IPS DF 19.7 (cell line): ENCODE measurements at places on chromosomes 3 and 15.

DNA sequence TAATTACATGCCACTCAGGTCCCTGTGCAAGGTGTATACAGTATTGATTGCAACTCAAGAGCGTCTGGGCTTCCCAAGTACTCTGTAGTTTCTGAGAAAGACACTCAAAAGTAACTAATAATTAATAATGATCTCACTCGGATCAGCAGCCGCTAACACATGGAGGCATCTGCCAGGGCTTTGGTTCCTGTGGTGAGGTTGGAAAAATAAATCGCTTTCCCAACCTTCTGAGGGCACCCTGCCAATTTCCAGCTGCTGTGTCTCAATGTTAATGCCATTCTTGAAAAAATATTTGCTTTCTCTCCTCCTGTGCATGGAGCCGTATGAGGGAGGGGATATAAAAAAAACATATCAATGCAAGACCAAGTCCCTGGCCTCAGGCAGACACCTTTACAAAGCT, 116.5 kb upstream of the SLC2A2 start:
- no peak for DNase-seq

DNA sequence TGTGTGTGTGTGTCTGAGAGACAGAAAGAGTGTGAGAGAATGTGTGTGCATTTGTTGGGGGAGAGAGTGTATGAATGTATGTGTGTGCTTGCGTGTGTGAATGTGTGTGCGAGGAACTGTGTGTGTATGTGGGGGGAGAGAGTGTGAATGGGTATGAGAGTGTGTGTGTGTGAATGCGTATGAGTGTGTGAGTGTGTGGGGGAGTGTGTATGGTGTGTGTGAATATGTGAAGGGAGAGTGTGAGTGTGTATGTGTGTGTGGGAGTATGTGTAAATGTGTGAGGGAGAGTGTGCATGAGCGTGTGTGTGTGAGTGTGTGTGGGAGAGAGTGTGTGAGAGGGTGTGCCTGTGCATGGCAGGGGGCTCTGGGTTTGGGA, 79.8 kb upstream of the ABHD17C start:
- no peak for DNase-seq

GRCh38 chr15:70202756-70203155, 105.0 kb upstream of the TLE3 start:
- no peak for DNase-seq

DNA sequence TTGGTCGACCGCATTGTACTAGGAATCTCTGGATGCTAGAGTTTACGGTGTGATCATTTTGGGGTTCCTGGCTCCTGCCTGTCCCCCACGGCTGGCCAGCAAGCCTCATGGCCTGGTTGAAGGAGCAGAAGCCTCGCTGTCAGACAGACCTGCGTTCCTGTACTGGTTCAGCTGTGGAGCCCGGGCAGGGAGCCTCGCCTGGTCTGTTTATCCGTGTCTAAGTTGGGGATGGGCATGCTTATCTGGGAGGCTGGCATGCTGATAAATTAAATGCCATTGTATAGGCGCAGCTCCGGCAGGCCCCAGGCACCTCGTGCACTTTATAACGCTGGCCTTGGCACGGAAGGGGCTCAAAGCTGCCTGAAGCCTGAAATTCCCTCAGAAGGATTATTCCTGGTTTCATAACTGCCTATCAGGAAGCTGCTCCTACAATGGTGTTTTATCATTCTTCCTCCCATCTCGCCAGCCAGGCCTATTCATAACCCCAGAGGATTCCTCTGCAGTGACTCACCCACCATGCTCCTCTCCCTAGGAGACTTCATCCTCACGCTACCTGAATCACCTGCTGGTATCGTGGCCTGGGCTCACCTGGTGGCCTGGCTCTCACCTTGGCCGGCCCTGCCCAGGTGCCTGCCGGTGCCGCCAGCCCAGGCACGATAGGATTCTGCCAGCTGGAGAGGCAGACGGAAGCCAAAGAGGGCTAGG, 110.9 kb downstream of the ASB7 start:
- DNase-seq = no peak

DNA sequence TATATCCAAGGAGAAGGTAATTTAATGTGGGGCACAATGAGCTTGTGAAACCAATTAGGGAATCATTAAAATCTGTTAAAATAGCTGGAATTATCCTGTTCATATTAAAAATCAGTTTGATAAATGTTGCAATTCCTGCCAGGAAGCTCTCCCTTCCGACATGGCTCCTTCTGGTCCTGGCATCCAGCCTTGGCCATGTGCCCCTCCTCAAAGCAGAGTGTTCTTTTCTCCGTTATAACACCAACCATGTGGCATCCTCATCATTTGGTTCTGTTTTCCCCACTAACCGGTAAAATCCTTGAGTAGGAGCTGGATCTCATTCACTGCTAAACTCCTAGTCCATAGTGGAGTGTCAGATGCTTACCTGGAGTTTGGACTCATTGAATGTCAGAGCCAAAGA, 127.2 kb downstream of the ARNT2 start:
- DNase-seq = no peak
